ENCODE measurements at places on chromosomes 2 and 18. TPM values are rescaled to one million over a fixed set of nuclear protein-coding genes. Genes with fewer than 3 reads are reported as not detected.
A peak's percentile ranks its signal among the peaks of the same experiment; 100 is the strongest.

DNA sequence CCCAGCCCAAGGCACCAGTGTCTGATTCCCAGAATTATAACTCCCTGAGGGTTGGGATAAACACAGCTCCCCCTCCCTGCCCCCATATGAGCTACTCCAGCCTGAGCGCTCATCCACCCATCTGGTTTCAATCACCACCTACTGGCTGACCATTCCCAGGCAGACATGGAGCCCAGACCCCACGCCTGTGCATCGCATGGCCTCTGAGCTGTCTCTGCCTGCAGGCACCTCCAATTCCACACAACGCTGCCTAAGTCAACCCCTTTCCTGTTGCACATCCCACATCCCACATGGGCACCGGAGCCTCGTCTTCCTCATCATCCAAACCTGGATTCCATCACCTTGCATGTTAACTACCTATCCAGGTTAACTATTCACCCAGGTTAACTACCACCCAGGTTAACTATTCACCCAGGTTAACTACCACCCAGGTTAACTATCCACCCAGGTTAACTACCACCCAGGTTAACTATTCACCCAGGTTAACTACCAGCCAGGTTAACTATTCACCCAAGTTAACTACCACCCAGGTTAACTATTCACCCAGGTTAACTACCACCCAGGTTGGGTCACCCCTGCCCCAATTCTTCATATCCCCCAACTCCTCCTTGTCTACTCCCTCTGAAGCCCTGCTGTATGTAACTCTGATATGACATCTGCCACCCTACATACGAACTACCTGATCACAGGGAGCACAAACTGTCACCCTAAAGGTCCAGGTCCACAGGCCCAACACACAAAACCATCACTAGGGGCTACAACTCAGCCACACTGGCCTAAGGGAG is 47.8 kb downstream of the TEX51 start:
- no peak for DNase-seq

The CDH7 gene
- not detected for total RNA-seq

The CFAP65 gene
- total RNA-seq: 3.6 TPM

GRCh38 chr2:128433911-128434550 is 115.4 kb upstream of the HS6ST1 start:
- peak; percentile 24 for DNase-seq

GRCh38 chr2:187009483-187010239 is 160.7 kb upstream of the ZSWIM2 start:
- DNase-seq: no peak

The PMAIP1 gene
- 0.94 TPM for total RNA-seq

GRCh38 chr2:181780657-181781056 is 100.3 kb upstream of the NEUROD1 start:
- no peak for DNase-seq

GRCh38 chr2:159046966-159047365 is 78.5 kb downstream of the TANC1 start:
- no peak for DNase-seq

All from Peyer's patch (tissue), 4 donors.